ENCODE measurements at places on chromosomes 4 and X.
A peak's percentile ranks its signal among the peaks of the same experiment; 100 is the strongest.

DNA sequence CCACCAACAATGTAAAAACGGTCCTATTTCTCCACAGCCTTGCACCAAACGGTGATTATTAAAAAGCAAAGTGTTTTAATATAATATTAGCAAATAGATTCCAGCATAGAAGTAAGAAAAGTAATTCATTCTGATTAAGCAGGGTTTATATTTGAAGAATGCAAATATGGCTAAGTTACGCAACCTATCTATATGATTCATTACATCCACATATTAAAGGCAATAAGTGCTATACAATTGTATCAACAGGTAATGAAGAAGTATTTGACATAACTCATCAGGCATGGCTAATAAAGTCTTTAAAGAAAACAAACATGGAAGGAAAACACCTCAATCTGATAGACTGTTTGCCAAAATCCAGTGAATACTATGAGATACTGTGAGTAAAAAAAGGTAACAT lies 29.0 kb downstream of the KCNE5 start:
- DNase-seq: no peak

GRCh38 chrX:118633530-118633929 lies 93.9 kb upstream of the IL13RA1 start:
- DNase-seq: no peak

DNA sequence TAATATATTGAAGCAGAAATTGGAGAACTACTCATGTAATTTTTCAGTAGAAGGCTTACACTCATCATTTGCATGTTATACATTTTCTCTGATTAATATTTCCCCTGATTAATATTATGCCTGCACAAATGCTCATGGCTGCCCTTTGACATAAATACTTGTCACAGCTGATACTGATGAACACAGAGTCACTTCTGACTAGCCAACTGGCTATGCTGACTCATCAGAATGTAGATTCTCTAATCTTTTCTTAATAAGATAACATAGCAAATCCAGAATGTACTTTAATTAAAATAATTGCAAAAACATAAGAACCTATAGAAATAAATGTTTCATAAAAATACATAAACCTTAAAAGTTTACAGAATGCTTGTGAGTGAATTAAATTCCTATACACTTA lies 52.4 kb upstream of the C4orf54 start:
- no peak for DNase-seq

DNA sequence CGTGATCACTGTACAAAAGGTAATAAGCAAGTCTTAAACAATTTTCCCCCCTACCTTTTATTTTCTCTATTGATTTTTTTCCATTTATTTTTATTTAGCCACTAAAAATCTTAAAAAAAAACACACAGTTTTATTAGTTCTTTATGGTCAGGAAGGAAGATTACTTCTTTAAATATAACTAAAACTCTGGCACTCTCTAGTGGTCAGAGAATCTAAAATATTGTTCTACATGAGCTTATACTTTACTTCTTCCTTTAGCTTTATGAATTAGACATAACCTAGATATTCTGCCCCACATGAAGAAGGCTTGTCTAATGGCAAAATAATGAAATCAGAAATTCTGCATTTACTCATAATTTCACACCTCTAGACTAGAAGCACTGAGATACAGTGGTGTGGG lies 135.2 kb downstream of the PDE5A start:
- DNase-seq: no peak

DNA sequence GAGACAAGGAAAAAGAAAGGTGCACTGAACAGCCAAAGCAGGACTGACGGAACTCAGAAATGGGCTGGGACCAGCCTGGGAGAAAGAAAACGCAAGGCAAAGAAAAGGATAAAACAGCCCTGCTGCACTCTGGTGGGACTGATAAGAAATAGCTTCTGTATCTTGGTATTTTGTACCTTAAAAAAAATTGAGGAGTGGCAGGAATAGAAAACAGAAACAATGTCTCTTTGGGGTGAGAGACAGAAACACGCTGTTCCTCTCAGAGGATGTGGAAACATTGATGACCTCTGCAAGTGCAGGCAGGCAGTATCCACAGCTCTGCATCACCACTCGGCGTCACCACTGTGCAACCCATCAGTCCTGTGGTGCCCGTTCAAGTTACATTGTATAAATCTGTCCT lies 152.5 kb upstream of the SPRY1 start:
- DNase-seq: peak; percentile 73

- DNase-seq: no peak
Observed at GRCh38 chr4:85514117-85514516, 39.2 kb downstream of the ARHGAP24 start.

All from iris pigment epithelial cell (primary cell).